Activated effector memory CD4-positive, alpha-beta T cell treated with anti-CD3 and anti-CD28 coated beads, Interleukin-2, amount 50 U/mL, for 16 hours (primary cell): ENCODE measurements at places on chromosomes 4 and X.

- DNase-seq = no peak
These were observed 637.9 kb downstream of the FAT4 start for GRCh38 chr4:125952631-125953030.

DNA sequence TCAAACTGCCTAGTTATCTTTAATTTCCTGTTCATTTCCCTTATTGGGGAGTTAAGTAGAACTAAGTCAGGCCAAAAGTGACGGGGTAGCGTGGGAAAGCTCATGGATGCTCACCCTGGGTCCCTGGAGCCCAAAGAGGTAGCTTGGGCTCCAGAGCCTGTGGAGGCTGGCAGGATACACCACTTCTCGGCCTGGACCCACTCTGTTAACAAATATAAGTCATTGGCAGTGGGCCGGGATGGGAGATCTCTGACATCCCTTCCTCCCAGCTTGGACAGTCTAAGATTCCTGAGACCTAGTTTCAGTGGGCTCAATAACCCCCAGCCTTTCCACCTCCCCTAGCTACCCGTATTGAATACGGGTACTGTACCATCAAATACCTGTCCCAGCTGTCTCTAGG lies 106.1 kb downstream of the EFNB1 start:
- DNase-seq = no peak

DNA sequence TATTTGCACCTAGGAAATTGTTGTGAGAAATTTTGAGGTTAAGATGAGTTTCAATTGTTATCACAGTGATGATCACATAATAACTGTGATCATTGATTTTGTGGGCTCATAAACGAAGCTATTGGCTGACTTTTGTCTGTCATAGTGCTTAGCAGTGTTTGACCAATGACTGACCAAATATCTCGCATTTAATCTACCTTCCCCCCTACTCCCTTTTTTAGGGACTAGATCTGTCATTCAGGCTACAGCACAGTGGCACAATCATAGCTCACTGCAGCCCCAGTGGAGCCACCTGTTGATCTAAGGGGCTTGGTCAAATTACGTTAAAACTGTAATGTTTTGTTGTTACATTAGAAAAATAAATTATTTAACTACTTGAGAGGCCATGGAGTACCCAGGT lies 1.5 kb downstream of the FUNDC2 start:
- DNase-seq = no peak

DNA sequence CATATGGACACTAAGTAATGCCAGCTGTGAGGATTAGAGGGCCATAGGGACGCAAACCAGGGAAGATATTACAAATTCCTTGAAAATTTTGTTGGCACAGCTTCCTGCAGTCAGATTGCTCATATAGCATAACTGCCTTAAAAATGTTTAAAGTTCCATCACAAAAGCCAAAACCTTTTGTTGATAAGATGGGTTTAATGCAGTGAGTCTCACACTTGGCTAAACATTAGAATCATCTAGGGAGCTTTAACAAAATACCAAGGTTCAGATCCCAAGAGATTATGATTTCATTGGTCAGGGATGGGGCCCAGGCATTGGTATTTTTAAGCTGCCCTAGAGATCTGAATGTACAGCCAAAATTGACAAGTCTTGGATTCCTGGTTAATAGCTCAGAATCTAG lies 376.5 kb upstream of the MAD2L1 start:
- DNase-seq = no peak

DNA sequence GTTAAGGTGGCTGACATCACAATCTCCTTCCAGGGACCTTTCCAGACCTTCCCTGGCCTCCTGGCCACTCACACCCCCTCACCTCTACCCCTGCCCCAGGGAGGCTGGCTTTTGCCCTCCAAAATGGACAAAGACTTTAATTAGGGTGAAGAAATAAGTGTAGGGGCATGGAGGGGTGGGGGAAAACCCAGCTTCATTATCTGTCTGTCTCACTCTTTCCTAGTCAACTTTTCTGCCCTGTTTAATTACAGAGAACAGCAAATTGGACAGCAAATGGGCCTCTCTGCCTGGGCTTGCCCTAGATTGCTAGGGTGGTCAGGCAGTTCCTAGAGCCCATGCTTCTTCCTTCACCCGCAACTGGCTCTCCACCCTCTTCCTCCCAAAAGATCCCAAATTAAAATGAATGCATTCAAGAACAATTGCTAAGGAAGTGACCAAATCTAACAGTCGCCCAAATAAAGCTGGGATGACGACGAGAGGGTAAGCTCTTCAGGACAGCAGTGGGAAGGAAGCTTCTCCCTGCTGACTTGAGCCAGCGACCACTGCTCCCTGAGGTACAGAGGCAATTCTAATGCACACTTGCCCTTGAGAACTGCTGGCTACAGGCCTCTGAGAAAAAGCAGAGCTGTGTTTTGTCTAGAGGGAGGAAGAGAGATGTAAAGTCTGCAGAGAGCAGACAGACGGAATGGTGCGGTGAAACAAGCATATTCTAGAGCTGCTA lies 12.4 kb downstream of the RAI2 start:
- no peak for DNase-seq

GRCh38 chr4:94934864-94935263 lies 177.1 kb downstream of the BMPR1B start:
- no peak for DNase-seq

DNA sequence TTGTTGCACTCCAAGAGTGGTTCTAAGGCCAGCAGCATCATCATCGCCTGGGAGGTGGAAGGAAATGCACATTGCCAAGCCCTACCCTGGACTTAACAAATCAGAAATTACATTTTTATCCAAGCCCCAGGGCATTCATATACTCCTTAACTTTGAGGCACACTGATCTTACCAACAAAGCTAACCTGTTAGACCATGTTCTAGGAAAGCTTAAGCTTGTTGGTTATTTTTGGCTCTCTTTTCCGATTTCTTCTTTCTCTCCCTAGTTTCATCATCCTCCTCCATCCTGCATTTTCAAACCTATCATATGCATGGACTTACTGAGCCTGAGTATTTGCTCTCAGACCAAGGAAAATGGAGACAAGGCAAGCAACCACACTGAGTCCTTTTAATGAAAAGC lies 133.4 kb downstream of the OPHN1 start:
- DNase-seq = no peak

DNA sequence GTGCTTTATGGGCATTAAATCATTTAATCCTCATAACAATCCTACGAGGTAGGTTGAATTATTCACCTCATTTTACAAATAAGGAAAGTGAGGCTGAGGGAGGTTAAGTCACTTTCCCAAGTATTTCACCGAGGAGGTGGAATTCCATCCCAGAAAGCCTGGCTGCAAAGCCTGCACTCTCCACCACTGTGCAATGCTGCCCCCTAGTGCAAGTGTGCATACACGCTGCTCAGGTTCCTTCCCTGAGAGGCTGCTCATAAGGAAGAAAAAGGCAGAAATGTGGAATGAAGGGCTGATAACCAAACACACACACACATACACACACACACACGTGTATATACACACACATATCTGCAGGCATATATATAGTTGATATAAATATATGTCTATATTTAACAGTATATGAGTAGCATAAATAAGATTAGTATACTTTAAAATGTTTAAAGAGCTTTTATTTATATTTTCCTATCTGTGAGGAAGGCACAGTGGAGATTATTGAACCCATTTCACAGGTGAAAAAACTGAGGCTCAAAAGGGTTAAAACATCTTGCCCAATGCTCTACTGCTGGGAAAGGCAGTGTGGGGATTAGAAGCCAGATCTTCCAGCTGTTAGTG lies 714.5 kb upstream of the TENM3 start:
- no peak for DNase-seq

- no peak for DNase-seq
These were observed 276.6 kb upstream of the GATB start for GRCh38 chr4:152037435-152037834.

GRCh38 chr4:46715468-46715867 lies 193.6 kb downstream of the COX7B2 start:
- DNase-seq = no peak
